ENCODE measurements at places on chromosomes 13 and 19.

GRCh38 chr13:48424212-48424611 is 11.3 kb upstream of the LPAR6 start:
- DNase-seq: no peak

DNA sequence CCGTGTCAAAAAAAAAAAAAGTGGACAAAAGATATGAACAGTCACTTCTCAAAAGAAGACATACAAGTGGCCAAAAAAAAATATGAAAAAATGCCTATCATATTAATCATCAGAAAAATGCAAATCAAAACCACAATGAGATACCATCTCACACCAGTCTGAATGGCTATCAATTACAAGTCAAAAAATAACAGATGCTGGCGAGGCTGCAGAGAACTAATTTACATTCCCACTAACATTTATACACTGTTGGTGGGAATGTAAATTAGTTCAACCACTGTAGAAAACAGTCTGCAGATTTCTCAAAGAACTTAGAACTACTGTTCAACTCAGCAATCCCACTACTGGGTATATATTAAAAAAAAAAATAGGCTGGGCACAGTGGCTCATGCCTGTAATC is 26.5 kb upstream of the FOXO1 start:
- DNase-seq: no peak

DNA sequence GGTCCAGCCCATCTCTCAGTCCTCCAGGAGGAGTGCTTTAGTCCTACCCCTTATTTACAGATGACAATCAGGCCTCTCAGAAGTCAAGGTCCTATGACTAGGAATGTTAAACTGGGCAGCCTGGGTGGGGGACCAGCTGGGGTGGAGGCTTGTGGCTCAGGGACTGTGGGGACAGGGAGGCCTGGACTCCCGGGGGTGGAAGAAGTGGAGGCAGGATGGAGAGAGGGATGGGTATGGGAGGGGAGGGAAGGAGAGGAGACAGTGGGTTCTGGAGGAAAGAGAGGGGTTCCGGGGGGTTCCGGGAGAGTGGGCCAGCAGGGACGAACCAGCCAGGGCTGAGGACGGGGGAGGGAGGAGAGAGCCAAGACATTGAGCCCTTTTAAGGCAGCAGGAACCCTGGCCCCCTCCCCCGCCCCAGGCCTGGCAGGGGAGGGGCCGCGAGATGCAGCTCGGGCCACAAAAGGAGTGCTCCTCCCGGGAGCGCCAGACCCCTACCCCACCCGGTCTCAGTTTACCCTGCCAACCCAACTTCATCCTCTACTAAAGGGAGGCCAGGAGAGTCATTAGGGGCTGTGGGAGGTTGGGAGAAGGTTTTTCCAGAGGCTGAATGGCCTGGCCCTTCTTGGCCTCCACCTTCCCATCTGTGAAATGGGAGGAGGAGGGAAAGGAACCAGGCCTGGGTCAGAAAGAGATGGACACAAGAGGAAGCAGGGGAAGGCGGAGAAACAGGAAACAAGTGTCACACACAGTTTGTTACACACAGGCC is 1.7 kb downstream of the DMPK start:
- DNase-seq: no peak

DNA sequence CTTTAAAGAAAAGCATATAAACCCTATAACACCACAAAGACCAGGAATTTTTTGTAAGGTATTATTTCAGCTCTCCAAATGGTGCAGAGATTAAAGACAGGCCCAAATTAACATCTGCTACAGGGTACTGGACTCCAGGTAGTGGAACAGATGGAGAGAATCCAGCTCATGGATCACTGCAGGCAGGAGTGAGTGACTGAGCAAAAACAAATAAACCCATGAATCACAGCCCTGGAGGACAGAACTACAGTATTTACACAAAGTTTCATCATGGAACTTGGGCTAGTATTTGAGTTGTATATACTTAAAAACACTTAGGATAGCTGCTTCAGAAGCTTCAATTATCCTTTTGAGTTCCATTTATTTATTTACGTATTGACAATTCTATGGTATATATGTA is 132.8 kb upstream of the SPRY2 start:
- no peak for DNase-seq
